Stimulated activated CD4-positive, alpha-beta T cell treated with anti-CD3 and anti-CD28 coated beads, Interleukin-15, amount 100 ng/mL, for 1 hour (primary cell): ENCODE measurements at places on chromosomes 4 and X.

GRCh38 chr4:16083241-16084191, at the start of gene PROM1:
PROM1 (minus strand) TSS chr4:16084023; CDS start chr4:16075906, 8,117 bp downstream.
- DNase-seq: no peak

GRCh38 chrX:102934624-102935023, 2.4 kb upstream of the RAB40AL start:
- no peak for DNase-seq

DNA sequence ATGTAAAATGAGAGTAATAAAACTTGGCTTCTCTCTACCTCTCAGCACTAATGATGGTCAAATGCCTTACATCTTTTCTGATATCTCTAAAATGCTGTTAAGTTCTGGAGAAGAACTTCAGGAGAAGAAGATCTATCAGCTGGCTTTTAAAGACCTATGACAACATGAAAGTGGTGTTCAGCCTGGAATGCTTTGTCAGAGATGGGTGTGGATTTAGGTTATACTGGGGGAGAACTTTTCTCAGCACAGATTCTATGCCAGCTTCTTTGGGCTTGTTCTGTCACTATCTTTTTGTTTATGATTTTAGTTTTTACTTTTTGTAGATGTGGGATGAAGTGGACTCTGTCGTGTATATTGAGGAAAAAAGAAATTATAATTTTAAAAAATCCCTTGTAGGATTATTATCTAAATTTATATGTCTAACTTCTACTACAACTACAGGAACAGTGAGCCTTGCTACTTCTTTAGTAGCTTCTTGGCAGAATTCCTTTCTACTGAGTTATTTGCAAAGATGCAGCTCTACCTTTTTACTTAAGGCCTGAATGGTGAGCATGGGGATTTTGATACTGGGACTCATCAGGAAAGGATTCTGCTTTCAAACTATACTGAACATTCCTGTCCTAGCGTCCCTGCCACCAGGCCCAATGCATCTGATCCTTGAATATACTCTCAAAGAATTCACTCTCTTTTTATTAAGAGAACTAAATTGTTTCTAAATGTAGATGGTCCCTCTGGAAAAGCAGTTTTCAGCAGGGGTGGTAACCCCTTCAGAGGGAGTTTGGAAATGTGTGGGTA, 19.6 kb downstream of the CYP2U1 start:
- no peak for DNase-seq

DNA sequence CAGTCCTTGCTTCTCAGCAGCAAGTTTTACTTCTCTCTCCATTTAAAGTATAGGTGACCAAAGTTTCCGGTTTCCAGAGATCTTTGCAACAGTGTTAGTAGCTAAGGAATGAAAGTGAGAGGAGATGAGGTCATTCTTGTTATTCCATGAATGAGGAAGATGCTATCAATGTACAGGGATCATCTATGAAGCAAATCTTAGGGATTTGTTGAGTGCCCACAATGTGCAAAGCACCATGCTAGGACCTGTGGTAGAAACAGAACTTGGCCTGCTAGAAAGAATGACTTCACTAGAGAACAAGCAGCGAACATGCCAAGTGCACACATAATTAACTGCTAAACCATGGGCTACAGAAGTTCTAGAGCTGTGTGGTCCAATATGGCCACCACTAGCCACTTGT, 112.5 kb downstream of the MID1 start:
- DNase-seq: no peak

GRCh38 chrX:45200741-45201234, at the start of gene DIPK2B:
DIPK2B (minus strand) TSS chrX:45200876; CDS start chrX:45200826, 50 bp downstream.
- DNase-seq: no peak

DNA sequence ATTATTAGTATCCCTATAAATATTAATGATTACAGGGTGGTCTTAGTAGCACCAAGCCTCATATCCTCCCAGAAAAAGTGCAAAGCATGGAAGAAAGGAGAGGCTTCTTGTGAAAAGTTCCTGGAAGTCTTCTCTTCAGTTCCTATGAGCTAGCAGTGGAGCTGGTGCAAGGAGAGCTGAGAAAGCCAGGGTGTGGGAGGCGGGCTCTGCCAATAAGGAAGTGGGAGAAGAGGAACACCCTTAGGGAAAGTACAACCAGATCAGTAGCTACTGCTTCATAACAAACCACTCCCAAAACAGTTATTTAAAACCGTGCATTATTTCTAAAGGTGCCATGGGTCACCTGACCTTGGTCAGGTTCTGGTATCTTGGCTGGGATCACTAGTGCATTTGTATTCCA, 72.4 kb downstream of the MAP9 start:
- no peak for DNase-seq

DNA sequence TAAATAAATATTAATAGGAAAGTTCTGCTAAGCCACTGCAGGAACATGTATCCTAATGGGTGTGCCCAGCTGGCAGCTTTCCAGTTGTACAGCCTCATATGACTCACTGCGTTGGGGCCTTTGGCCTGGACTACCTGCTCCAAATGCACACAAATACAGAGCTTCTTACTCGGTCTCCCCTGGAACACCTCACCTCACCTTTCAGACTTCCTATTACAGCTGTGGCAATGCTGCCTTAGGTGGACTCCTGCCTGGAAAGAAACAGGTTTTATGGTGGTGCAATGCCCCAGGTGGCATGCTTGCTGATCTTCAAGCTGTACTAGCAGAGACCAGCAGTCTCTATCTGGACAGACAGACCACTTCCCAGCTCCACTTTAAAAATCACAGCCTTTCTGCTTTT, 85.7 kb upstream of the EXOC1L start:
- no peak for DNase-seq

DNA sequence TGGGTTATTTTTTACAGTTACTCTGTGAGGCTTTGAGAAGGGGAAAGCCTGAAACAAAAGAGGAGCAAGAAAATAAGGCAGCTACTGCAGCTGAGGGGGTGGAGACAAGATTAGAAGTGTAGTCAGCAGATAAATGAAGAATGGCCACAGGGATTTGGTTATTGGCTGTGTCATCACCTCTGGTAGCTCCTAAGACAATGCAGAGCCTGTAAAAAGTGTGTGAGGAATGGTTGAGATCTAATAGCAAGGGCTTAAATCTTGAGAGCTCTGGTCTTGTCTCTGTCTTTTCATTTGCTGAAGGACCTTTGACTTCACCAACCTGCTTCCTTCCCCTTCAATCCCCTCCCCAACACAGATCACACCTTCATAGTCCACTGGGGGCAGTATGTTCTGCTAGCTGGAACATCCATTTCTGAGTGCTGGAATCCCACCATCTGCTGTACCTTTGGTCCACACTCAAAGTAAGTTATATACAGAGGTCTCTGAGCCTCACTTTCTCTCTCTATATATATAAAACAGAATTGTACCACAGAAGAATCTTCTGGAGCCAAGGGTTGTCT, 213.7 kb upstream of the ZIC3 start:
- no peak for DNase-seq

GRCh38 chr4:107838861-107839565, 14.3 kb downstream of the SGMS2 start:
- no peak for DNase-seq

DNA sequence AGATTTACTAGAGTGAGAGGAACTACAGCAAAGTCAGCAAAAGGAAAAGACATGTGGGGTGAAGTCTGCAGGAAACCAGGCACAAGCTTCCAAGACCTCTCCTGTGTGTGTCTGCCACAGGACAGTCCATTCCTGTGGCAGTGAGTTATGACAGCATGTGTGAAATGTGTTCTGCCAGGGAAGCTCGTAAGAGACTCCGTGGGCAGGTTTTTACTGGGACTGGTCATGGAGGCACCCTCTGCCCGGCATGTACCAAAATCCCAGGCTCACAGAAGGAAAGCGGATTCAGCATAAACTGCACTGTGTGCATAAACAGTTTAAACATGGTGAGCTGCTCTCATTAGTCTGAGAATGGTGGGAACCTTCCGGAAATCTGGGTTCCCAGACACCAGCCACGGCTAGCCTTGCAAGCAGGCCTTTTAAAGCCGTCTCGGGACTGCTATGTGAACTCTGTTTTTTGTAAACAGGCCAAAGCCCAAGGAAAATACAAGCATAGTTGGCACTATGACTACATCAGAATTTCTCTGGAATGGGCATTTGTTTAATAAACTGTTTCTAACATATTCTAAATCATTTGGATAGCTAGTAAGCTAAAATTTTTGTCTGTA, 288.5 kb downstream of the TENM3 start:
- no peak for DNase-seq

- DNase-seq: no peak
Observed at GRCh38 chrX:115268421-115268820, 21.1 kb upstream of the LUZP4 start.

GRCh38 chr4:72641611-72642010, 72.6 kb upstream of the ADAMTS3 start:
- no peak for DNase-seq

GRCh38 chr4:84263415-84263814, 235.7 kb downstream of the NKX6-1 start:
- DNase-seq: no peak

- no peak for DNase-seq
Observed at GRCh38 chrX:154366666-154367055, 7.8 kb downstream of the FLNA start.

GRCh38 chr4:11860996-11861395, 432.3 kb upstream of the HS3ST1 start:
- DNase-seq: no peak

GRCh38 chrX:120727911-120728310, 98.1 kb upstream of the C1GALT1C1 start:
- no peak for DNase-seq

- no peak for DNase-seq
Observed at GRCh38 chr4:150583287-150584110, 1.5 kb downstream of the MAB21L2 start.

DNA sequence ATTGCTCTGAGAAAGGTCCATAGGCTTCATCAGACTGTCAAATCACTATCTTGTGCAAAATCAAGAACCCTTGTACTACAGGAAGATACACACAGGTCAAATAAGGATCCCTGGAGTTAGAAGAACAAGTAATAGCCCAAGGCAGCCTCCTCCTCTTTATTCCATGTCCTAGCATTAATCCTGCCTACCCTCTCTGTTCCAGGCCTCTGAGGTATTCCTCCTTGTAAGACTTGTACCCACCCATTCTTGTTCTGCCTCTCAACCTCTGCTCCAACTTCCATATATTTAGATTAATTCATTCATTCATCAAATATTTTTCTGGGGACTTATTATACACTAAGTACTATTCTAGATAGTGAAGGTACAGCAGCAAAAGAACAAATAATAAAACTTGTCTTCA, 10.4 kb upstream of the PLK4 start:
- no peak for DNase-seq

- no peak for DNase-seq
Observed at GRCh38 chrX:6505960-6506359, 29.0 kb downstream of the VCX3A start.

- DNase-seq: no peak
Observed at GRCh38 chr4:96703265-96703664, 863.4 kb downstream of the PDHA2 start.

- DNase-seq: no peak
Observed at GRCh38 chrX:39652336-39652735, 445.4 kb downstream of the BCOR start.

- no peak for DNase-seq
Observed at GRCh38 chrX:77087529-77088169, 359.5 kb upstream of the FGF16 start.

- DNase-seq: no peak
Observed at GRCh38 chr4:147367891-147368290, 113.0 kb upstream of the EDNRA start.

DNA sequence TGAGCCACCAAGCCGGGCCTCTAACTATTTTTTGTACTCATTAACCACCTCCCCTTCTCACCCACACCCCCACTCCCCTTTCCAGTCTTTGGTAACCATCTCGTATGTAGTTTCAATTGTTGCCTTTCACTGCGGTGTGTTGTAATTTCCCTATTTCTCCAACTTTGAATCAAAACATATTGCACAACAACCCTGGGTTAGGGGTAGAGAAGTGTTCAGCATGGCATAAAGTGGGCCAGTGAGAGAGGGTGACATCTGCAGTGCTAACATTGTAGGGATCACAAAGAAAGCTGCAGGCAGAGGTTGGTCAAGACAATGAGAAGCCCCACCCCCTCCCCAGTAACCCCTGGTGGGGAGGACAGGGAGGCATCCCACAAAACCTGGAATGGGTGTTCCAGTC, 92.7 kb downstream of the SPATA18 start:
- DNase-seq: no peak

GRCh38 chr4:184419976-184420375, 54.4 kb downstream of the IRF2 start:
- DNase-seq: no peak

DNA sequence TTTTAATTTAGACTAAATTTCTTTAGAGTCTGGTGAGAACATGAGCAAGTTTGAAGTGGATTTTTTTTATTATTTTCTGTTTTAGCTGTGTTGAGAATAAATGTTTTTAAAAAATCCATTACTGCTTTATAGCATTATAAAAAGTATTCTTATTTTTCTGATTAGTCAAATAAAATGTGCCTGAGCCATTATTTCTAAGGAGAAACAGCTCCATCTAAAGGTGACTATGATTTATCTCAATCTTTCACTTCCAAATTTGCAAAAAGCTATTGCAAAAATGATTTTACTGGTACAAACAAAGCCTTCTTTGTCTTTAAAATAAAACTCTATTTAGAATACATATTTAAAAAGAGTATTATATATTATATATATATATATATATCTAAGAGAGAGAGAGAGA, 959.2 kb downstream of the FAM133A start:
- DNase-seq: no peak

DNA sequence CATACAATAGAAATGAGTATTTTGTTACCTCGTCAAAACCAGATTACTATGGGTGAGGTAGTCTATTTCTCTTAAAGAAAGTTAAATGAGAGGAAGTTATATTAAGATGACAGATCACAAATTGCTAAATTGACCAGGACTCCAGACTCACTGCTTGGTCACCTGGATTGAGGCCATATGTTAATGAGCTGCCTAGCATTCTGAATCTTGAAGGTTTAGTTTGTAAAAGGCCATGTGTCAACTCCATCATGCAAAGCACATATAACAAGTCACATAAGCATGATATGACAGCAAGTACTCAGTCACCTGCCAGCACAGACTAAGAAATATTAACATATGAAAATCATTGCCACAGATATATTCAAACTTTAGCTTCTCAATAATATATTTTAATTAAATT, 72.6 kb downstream of the EPHA5 start:
- no peak for DNase-seq

GRCh38 chrX:7889680-7890079, 37.5 kb downstream of the PNPLA4 start:
- DNase-seq: no peak

- DNase-seq: no peak
Observed at GRCh38 chr4:85905761-85906160, 430.8 kb downstream of the ARHGAP24 start.

DNA sequence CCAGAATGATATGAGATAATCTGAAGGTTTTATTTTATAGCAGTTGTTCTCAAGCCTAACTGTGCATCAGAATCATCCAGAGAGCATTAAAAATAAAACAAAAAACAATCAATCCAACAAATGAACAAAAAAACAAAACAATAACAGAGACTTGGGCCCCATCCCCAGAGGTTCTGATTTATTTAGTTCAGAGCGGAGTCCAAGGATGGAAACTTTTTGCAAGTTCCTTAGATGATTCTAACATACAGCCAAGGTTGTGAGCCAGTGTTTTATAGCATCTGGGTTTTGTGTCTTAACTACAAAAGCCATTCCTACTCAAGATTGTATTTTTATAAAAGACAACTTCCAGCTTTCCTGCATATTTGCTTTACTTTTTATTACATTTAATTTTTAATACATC, 59.4 kb upstream of the GRPR start:
- DNase-seq: no peak
